Trophoblast cell (in vitro differentiated cells and primary cell): ENCODE measurements at places on chromosomes 11 and 22.

DNA sequence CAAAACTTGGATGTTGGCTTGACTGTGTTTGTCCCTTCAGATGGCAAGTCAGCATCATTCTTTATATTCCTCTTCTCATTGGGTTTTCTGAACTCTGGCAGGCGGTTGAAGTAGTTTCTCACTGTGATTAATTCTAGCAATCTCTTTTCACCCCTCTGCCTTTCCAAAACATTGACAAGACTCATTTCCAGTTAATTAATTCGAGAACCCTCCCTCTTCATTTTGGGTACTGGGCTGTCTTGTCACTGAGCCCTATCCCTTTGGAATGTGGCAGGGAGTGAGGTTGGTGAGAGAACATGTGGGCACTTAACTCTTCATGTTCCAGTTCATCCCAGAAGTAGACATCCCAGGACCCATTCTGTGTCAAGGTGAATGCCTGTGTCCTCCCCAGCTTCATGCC lies 133.0 kb downstream of the WNT7B start:
- DNase-seq, result no peak

- DNase-seq, result no peak
These were observed 11.2 kb downstream of the OR5M11 start for GRCh38 chr11:56531856-56532255.

- DNase-seq, result no peak
These were observed 164.9 kb downstream of the MIAT start for GRCh38 chr22:26822313-26822712.

GRCh38 chr11:71240865-71241691 lies 11.3 kb downstream of the SHANK2 start:
- peak; percentile 97 for DNase-seq

DNA sequence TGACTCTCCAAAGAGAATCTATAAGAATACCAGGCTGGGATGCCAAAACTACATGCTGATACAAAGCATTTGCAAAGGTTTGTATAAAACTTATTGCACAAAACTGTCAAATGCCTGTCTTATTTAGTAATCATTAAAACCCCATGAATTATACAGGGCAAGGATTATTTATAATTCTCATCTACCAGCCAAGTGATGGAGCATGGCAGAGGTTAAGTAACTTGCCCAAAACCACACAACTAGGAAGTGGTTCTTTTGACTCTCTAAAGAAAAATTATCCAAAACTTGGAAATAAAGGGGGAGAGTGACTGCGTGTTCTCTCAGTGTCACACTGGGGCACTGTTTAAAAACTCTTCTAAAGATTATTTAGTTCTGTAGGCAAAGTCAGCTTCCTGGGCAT lies 17.4 kb upstream of the CLMP start:
- DNase-seq, result no peak

DNA sequence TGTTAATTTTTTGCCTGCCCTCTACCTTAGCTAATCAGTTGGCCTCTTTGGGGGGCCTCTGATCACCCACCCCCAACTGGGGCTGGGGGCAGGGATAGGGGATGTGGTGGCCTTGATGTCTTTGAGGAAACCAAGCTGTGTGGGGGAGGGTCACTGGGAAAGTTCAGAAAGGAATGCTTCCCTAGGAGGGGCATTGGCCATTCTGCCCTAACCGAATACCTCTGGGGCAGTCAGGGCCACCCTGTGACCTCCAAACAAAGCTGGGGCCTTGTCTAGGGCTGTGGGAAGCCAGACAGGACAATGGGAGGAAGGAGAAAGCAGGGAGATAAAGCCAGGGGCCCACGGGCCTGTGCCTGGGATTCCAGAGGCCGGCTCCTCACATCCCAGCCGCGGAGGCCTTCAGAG lies 97.5 kb downstream of the TSPAN18 start:
- no peak for DNase-seq

- peak; percentile 43 for DNase-seq
These were observed 185.5 kb downstream of the MN1 start for GRCh38 chr22:27616033-27616432.

GRCh38 chr22:23395530-23396361 lies 184.3 kb downstream of the IGLL1 start:
- DNase-seq, result no peak

DNA sequence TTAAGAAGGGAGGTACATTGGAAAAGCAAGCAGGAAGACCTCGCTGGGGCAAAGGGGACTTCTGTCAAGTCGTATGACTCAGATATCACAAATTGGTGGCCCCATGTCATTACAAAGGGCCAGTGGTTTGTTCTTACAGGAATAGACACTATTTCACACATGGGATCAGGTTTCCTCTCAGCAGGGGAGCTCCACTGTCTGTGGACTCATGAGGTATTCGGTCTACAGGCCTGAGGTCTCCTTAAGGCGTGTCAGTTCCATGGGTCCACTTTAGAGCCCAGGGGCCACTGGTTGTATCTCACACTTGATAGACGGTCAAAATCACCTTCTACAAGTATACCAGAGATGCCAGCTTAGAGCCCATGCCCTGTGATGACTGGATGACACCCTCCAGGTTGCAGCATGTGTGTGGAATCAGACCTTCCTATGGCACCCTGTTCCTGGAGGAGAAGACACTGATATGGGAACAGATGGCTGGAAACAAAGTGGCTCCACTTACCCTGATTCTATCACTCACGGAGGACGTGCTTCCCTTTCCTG lies 288.1 kb upstream of the B3GAT1 start:
- DNase-seq, result no peak

- DNase-seq, result peak; percentile 24
These were observed 551 bp downstream of the AGBL2 start for GRCh38 chr11:47714554-47715081.

DNA sequence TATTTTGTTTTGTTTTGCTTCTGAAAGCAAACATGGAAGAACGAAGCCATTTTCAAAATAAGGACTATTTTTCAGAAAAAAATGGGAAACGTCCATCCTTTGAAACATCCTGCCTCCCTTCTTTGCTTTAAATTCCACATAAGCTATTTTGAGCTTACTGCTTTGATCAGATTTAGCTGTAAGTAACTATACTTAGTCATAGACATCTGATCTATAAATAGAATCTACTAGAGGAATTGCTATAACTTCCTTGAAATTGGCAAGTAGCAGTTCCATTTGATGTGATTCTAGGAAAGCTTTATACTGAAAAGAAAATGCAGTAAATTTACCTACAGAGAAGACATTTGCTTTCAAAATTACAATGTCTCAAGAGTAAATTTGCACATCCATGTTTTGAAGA lies 305.8 kb downstream of the TTC28 start:
- DNase-seq, result no peak

- no peak for DNase-seq
These were observed 5.1 kb upstream of the B4GALNT4 start for GRCh38 chr11:363948-364761.

DNA sequence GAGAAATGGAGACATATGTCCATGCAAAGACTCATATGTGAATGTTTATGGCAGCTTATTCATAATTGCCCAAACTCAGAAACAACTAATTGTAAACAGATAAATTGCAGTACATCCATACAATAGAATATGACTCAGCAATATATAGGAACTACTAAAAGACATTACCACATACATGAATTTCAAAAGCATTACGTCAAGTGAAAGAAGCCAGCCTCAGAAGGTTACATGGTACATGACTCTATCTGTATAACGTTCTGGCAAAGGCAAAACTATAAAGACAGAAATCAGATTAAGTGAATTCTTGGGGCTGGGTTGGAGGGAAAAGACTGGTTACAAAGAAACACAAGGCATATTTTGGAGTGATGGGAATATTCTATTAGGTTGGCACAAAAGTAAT lies 7.2 kb downstream of the KCTD21 start:
- DNase-seq, result peak; percentile 30

- DNase-seq, result no peak
These were observed 24.1 kb downstream of the NEAT1 start for GRCh38 chr11:65446446-65447277.

- DNase-seq, result no peak
These were observed 560.9 kb downstream of the MIAT start for GRCh38 chr22:27218012-27218920.

GRCh38 chr22:41876275-41876674 lies 38.6 kb downstream of the SHISA8 start:
- no peak for DNase-seq

DNA sequence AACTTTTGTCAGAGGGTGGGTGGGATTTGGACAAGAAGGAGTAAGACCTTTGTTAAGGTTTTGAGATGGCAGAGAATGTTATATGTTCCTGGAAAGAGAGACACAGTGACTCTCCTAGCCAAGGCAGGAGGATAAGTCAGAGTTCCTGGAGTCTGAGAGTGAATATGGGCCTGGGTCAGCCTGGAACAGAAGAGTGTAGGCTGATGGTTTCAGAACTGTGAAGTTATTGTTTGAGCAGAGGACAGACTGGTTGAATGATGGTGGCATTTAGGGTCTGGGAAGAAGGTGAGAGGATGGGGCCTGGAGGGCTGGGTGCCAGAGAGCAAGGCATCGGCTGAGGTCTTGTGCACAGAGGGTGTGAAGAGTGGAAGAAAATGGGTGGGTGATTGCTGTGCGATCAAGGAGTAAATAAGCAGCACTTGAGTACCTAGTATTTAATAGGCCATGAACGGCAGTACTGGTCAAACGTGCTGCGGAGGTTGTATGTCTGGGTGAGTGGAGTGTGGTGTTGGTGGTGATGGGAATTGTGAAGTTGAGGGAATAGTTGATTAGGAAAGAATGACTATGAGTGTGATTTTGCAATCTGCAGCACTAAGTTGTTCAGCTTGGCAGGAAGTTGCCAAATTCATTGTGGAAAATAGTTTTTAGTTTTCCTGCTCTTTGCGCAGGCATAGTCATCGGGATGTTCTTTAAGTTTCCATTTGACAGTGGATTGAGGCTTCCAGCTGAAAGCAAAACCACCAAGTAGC lies 1.8 kb downstream of the PANX1 start:
- peak; percentile 40 for DNase-seq

DNA sequence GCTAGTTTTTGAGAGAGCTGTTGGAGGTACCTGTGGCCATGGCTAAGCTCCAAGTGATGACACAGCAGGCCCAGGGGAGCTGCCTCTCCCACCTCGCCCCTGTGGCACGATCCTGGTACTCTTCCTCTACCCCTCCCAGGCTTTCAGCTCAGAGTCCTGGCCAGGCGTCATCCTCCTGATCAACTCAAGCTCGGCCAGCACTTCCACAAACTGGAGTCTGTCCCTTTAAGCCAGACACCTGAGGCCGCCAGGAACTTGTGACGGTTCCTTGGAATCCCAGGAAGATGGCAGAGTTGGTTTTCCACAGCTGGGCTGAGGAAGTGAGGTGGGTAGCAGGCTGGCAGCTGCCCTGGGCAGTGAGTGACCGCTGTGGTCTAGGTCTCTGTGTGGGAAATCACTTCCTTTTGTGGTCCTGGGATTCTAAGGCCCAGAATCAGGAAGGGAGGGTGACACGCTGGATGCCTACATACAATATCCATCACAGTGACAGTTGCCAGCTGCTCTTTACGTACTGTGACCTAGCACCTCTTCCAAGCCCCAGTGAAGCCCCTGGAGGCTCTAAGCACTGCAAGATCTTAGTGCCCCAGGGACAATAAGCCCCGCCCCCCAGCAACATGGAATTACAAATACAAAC lies 3.2 kb upstream of the CST6 start:
- DNase-seq, result no peak

DNA sequence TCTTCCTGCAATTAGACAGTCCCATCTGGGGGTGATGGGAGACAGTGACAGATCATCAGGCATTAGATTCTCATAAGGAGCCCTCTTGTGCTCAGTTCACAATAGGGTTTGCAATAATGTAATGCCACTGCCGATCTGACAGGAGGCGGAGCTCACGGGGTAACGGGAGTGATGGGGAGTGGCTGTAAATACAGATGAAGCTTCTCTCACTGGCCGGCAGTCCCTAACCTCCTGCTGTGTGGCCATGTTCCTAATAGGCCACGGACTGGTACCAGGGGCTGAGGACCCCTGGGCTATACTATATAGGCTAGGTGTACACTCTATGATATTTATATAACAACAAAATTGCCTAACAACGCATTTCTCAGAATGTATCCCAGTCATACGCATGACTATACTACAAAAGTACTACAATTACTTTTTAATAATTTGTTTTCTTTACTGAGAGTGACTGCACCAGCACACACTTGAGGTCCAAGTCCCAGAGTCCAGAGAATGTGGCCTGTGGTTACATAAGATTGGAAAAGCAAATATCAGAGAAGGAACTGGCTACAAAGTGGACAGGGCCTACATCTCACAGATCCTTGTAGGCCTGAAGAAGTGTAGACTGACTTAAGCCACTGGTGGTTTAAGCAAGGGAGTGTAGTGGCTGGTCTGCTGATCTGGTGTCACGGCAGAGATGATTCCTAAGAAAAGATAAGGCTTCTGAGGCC lies 200.0 kb downstream of the LARGE1 start:
- DNase-seq, result no peak

DNA sequence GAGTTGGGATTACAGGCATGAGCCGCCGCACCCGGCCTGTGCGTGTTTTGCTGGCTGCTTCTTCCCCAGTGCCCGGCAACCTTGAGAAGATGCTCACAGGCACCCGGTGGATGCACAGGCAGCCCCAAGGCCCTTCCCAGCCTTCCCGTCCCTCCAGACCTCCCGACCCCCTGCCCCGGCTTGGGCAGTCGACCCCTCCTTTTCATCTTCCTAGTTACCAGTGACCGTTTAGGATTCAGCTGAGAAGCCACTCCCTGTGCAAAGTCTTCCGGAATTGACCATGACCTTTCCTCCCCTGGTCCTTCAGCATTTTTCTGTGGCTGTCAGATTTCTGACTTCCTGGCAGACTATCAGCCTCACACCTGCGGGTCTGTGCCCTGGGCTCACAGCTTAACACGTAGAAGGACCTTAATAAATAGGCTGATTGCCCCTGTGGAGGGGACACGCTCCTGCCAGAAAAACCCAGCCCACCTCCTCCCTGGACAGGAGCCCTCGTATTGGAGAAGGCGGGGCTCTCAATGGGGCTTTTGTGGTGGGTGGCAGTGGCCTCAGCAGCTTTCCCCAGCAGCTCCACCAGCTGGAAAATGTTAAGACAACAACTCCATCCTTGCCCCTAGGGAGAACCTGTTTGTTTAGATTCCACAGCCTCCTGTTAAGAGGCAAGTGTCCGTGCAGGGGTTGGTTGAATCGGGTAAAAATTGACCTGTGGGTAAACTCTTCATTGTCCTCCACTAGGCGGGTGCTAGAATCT lies 10.4 kb upstream of the ANO1 start:
- peak; percentile 92 for DNase-seq

DNA sequence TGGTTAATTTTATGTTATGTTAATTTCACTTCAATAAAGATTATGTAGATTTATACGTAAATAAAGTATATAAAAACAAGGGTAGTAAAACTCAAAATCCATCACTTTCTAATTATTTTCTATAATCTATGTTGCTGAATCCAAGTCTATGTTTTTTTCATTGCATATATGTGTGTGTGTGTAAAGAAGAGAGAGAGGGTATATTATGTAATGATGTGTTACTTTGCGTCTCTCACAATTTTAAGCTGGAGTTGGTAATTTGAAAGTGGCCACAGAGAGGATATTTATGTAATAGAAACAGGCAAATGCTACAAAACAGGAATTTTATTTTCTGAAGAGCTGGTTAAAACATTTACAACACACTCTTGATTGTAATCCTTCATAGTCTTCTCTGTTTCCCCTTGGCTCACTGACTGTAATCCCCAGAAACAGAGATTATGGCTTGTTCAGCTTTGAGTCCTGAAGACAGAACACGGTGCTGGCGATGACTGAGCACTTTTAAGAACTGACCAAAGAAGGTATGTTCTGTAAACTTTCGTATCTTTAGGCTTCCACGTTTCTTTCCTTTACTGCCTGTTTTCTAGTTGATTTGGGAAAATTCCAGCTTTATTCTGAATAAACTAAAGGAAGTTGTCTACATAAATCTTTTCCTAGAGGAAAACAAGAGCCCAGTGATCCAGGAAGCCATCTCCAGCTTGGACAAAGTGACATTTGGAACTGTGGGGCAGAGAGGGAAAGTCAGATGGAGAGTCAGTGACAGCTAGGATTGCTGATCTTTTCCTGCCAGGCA lies 43.6 kb downstream of the OR2AG2 start:
- no peak for DNase-seq

- no peak for DNase-seq
These were observed 82.9 kb downstream of the SPON1 start for GRCh38 chr11:14045417-14045816.
